Left renal cortex interstitium (tissue), 4 donors: ENCODE measurements at places on chromosomes 7 and 10. TPM values are rescaled to one million over a fixed set of nuclear protein-coding genes. Genes with fewer than 3 reads are reported as not detected.

DNA sequence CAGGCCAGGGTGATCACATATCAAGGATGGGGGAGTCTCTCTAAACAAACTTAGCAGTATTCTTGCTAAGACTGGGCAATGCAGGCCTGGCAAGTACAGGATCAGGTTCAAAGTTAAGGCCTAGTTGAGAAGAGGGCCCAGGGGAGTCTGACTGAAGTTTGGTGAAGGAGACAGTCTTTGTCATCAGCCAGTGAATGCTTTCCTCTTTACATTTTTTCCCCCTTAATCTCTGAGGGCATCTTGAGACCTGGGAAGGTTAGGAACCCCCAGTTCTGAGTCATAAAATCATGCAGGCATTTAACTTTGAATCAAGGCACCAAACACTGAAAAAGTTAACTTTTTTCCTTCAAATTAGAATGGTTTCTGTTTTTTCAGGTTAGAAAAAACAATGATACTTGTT, 311.5 kb downstream of the REEP3 start:
- no peak for DNase-seq

DNA sequence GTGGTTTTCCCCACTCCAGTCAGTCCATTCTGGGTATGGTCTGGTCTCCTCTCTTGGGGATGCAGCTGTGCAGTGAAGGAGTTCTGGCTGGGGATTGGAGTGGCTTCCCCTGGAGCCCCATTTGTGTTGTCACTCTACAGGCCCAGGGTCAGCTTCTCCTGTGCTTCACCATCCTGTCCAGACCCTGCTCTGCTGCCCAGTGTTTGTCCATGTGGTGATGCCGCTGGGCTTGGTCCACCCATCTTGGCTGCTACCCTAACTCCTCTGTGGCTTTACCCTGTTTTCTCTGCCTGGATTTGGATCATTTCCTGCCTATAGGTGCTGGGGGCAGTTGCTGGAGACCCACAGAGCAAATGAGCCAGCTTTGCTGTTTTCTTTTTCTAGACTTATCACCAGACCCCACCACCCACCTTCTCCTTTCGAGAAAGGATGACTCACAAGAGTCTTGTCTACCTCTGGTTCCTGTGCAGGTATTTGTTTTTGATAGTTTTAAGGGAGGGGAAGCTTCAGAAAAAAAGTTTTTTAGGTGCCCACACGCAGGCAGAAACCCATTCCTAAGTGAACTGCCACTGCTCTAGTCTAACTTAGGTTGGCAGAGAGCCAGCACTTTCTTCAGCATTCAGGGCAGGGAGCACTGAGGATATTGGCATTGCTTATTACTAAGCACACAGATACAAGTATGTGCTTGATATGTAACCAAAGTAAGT, 8.5 kb downstream of the ZDHHC16 start:
- DNase-seq, result no peak

GRCh38 chr10:101687071-101687658, 7.8 kb downstream of the FBXW4 start:
- no peak for DNase-seq

DNA sequence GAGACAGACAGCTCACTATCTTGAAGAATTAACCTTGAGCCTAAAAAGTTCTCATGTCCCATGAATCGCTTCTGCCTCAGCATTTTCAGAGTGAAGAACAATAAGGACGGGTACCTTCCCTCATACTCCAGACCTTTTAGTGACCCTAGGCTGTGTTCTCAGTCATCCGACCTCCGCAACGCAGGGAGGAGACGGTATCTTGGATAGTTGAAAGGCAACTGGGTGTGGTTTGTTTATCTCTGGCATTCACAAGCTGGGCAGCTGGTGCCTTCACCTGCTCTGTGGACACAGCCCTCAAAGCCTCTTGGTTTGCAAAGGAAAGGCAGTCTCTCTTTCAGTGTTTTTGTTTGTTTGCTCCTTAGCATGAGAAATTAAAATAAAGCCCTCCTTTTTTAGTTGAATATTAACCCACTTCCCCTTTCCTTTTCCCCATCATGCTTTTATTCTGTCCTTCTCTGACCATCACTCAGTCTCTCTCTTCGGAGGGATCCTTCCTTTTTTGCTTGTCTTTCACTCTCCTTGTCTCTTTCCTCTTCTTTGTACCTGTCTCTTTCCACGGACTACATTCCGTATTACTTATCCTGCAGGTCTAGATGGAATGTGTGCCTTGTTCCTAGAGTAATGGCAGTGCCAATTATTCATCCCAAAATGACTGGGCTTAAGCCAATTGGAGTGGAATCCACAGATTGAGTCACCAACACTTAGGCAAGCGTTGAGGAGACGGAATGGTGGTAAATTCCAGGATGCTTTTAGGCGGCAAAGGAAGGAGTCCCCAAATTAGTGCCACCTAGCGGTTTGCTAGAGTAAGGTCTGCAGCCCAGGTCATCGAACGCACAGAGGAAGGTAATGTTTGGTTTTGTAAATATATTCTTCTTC, 45.8 kb downstream of the PRR15 start:
- no peak for DNase-seq

- no peak for DNase-seq
Observed at GRCh38 chr7:25430200-25430931, 202.1 kb upstream of the NPVF start.

DNA sequence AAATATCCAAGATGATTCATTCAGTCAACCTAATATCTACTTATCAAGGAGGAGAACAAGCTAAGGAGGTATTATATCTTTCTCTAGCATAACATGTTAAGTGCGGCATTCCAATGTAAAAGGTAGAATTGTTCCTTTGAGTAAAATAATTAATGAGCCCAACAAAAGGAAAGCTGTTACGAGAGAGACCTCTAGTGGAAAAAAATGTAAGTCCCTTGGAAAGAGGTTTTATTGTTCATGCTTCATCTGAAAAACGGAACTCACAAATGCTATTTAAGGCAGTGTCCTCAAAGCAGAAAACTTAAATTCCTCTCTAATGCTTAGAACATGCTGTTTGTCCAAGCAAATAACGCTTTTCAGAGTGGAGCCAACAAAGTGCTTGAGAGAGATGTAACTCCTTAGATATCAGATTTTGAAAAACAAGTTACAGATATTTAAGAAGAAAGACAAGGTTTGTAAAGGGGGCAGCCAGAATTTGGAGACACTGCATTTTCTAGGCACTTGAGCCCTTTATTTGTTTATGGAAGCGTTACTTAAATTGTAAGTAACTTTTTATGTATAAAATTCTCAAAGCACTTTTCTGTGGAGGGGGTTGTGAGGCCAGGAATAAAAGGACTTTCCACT, 119.9 kb downstream of the TFEC start:
- no peak for DNase-seq

- no peak for DNase-seq
Observed at GRCh38 chr7:64802699-64803098, 8.5 kb downstream of the ZNF138 start.

DNA sequence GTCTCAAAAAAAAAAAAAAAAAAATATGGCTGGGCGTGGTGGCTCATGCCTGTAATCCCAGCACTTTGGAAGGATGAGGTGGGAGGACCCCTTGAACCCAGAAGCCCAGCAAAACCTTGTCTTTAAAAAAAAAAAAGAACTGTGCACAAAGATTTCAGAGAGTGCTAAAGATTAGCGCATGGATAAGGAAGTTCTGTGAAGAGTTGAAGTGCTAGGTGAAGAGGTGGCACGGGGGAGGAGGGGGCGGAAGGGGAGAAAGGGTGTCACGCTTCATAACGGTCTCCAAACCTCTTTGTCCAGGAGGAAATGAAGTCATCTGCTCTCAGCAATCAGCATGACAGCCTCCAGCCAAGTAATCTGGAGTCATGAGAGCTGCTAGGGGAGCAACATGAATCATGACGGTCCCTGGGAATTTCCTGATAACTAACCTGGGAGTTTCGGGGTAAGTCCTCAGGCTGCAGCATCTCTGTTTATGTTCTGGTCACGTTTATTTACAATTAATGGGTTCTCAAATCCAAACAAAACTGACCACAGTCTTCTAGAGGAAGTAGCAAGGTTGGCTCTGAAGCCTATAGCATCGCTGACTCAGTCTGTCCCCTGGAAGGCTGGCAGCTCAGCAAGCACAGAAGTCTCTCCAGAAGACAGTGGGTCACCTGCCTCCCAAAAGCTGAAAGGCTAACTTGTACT, 1.9 kb upstream of the PLAU start:
- DNase-seq, result no peak

DNA sequence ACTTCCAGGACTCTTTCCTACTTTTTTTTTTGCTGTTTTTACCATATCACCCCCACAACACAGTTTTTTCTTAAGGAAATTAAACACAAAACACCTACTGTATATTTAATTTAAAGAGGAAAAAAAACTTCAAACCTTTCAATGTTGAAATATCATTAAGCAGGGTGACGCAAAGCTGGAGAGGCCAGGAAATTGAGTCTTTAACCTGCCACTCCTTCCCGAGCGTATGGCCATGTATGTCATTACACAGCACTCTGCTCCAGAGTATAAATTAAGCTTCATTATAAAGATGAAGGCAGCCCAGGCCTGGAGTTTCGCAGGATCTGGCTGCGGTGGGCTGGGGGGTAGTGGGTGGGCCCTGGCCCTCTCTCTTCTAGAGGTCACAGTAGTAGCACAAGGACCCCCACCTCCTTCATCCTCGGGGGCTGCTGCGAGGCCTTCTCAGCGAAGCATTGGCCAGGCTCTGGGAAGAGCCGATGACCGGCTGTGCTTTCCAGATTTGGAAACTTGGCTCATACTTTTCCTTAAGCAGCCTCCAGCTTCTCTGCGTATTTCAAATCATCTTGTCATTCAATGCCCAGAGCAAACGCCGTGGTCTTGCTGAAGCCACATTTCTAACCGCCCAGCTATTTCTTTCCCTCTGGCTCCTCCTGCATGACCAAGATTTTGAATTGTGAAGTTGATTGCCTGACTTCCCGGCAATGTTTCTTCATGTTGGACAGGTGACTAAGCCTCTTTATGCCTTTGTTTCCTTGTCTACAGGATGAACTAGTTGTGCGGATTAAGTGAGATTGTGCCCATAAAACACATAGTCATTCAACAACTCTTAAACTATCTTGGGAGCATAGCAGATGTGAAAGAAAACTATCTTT, 765.1 kb downstream of the SUGCT start:
- DNase-seq, result no peak

- no peak for DNase-seq
Observed at GRCh38 chr10:96473866-96474265, 39.9 kb downstream of the TLL2 start.

The EEF1AKMT2 gene
- 43.2 TPM for polyA plus RNA-seq

The MLXIPL gene
- 10.1 TPM for polyA plus RNA-seq

The TMEM229A gene
- 0.14 TPM for polyA plus RNA-seq
